Stimulated activated naive CD8-positive, alpha-beta T cell treated with anti-CD3 and anti-CD28 coated beads, Interleukin-15, Interleukin-2, amounts not matched to agents 100 U/mL and 50 U/mL, for 24 hours (primary cell): ENCODE measurements at places on chromosomes 16 and 17.

- no peak for DNase-seq
Measured at GRCh38 chr17:62714016-62714777, 86.7 kb downstream of the MRC2 start.

DNA sequence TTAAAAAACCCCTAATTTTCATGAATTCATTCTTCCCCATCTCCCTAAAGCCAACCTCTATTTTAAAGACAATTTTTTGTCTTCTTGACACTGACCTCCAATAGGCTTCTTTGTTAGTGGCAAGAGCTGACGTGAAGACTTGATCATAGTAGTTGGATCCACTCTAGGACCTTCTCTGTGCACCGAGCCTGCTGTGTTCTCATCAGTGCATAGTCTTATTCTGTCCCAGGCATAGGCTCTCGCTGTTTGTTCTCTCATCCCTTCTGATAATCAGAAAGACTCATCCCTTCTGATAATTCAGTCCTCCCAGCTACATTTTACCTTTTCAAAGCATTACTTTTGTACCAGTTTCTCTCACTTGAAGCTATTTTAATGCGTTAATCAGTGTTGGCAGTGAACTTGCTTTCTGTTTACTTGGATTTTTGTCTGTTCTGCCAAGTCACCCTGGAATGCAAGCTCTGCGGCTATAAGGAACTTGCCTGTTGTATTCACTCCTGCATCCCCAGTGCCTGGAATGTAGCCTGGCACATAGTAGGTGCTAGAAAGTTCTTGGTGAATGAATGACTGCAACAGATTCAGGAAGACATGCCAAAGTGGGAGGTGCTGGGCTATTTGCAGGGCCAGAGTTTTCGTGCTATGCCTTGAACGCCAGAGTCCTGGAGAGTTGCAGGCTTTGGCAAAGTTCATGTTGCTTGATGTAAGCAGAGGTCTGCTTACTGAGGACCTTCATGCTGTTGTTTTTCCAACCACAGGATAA, 147.6 kb upstream of the MPHOSPH6 start:
- DNase-seq: no peak

- DNase-seq: no peak
Measured at GRCh38 chr17:59676716-59677115, 30.5 kb downstream of the PTRH2 start.

- DNase-seq: no peak
Measured at GRCh38 chr17:10733666-10734065, 3.8 kb upstream of the TMEM220 start.

DNA sequence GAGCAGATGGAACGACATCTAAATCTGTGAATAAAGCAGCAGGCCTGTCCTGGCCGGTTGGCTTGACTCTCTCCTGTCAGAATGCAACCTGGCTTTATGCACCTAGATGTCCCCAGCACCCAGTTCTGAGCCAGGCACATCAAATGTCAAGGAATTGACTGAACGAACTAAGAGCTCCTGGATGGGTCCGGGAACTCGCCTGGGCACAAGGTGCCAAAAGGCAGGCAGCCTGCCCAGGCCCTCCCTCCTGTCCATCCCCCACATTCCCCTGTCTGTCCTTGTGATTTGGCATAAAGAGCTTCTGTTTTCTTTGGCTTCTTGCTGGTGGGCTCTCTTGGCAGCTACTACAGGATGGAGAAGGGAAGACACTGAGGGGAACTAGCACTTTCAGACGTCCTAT, 4.1 kb upstream of the RSAD1 start:
- DNase-seq: no peak

- DNase-seq: no peak
Measured at GRCh38 chr17:12664894-12665262, 812 bp upstream of the MYOCD start.

- peak; percentile 58 for DNase-seq
Measured at GRCh38 chr16:2475413-2476344, 752 bp downstream of the TBC1D24 start.

DNA sequence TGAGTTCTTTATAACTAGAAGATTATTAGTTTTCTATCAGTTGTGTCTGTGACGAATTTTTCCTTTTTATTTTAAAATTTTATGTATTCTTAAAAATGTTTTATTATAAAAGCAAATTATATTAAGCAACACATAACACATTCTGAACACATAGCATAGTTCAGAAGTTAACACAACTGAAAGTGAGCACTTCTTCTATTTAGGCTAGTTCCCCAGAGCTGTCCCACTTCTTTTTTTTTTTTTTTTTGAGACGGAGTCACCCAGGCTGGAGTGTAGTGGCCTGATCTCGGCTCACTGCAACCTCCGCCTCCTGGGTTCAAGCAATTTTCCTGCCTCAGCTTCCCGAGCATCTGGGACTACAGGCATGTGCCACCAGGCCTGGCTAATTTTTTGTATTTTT, 37.7 kb upstream of the ALDH3A2 start:
- DNase-seq: no peak

DNA sequence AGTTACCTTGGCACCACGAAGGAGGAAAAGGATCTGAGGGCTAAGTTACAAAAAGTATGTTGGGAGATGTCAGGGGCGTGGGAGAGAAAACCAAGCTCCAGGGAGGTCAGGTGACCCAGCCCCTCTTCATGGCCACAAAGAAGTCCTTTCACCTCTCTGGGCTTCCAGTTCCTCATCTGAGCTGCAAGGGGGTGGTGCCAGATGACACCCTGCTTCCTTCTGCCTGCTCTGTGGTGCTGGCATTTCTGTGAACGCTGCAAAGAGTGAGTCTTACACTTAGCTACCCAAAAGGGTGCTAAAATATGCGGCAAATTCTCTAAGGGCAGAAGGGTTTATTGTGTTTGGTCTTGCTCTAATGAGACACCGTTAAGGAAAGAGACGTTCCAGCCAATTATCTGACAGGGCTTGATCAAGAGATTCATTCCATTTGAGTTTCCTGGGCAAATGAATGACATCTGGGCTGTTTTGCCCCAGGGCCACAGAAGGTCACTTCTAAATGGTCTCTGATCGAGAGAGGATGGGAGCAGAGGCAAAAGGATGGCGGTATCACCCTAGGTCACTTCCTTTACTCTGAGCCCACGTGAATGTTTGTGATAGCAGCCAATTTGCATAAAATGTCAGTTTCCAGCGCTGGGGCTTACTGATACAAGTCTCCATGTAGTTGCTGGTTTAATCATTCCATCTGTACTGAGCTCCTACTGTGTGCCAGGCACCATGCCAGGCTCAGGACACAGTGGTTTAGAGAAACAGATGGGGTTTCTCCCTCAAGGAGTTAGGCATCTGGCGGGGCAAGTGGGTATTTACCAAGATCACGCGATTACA, 210.2 kb downstream of the KATNIP start:
- no peak for DNase-seq

DNA sequence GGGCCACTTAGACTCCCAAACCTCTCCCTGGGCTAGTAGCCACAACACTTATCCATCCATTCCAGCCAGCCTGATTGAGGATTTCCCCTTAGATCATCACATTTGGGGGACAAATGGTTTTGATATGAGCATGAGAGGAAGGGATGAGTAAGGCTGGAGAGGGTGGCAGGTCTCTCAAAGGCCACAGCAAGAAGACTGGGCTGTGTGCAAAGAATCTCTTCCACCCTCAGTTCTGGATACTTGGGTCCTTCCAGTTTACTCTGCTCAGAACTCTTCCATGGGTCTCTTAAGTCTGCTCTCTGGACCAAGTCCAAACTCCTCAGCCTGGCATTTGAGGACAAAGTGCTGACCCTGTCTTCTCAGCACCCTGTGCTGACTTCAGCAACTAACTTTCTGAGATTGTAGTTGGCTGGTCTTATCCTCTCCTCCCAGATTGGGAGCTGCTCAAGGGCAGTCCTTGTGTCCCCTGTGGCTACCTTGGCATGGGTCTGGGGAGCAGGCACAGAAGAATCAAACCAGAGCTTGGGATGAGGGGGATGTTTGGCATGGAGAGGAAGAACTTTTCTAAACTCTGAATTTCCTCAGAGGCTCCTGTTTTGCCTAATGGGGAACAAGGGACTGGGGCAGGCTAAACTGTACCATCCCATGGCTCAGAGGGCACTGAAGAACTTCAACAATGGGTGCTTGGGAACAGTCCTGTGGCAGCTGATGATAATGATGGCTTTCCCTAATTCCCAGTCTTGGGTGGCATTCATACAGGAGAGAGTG, 3.1 kb upstream of the NFATC3 start:
- peak; percentile 40 for DNase-seq

DNA sequence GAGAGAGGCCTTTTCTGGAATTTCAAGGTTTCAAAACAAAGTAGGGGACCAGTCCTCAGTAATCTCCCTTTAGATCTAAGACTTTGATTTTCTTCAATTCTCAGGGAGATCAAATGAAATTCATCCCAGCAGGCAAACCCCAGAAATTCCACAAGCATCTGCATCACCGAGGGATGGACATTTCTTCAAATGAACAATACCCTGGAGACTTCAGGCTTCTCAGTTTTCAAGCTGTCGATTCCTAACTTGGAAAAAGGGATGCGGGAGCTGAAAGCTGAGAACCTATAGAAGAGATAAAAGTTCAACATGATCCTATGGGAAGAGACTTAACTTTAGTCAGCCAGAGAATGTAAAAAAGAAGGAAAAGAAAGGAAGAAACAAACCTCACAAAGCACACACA, 296.9 kb upstream of the CDH5 start:
- no peak for DNase-seq

GRCh38 chr16:90023078-90023447, 3.8 kb upstream of the DBNDD1 start:
- no peak for DNase-seq

GRCh38 chr16:88430185-88430523, 22.9 kb upstream of the ZFPM1 start:
- peak; percentile 28 for DNase-seq

GRCh38 chr17:20300436-20300934, 166.9 kb downstream of the LGALS9B start:
- DNase-seq: no peak

DNA sequence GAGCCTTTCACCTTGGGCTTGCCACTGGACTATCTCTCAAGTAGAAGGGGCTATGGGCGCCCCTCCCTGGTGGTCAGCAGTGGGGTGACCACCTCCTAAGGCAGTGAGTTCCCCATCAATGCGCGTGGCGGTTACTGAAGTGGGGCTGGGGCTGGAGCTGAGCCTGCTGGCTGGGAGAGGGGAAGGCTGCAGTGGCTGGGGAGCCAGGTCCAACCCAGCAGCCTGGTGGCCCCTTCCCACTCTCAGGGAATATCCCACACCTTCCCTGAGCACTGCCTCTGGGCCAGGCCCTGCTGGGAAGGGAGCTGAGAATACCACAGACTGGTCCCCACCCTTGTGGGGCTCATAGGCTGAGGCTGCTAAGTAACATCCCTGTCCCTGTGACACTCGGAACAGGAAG, 19.8 kb upstream of the MPRIP start:
- DNase-seq: no peak

- peak; percentile 77 for DNase-seq
Measured at GRCh38 chr16:48611329-48612137, 1.6 kb upstream of the N4BP1 start.

- peak; percentile 57 for DNase-seq
Measured at GRCh38 chr17:49035470-49036269, 38.5 kb downstream of the IGF2BP1 start.

- peak; percentile 86 for DNase-seq
Measured at GRCh38 chr17:28547623-28548416, 4.6 kb downstream of the UNC119 start.

GRCh38 chr17:39794249-39794970, 56.7 kb downstream of the GRB7 start:
- DNase-seq: no peak

GRCh38 chr16:15507301-15507958, 73.0 kb downstream of the BMERB1 start:
- DNase-seq: no peak

- no peak for DNase-seq
Measured at GRCh38 chr17:43469145-43469544, 14.6 kb upstream of the DHX8 start.

DNA sequence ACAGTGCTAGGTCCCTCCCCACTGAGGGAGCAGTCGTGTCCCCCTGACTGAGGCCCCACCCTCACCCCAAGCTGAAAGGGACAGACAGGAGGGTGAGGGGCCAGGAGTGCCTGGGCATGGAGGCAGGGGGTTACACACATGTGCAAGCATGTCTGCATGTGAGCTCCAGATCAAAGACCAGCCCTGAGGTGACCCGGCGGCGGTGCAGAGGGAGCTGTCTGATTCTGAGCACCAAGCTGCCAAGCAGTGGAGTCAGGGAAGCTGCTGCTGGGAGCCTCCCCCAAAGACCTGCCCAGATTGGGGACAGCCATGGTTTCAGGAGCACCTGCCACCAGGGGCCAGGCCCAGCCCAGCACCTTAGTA, 5.5 kb downstream of the DLX3 start:
- no peak for DNase-seq

- no peak for DNase-seq
Measured at GRCh38 chr17:39212195-39212810, 12.2 kb downstream of the RPL19 start.

- DNase-seq: no peak
Measured at GRCh38 chr16:31129568-31130335, 5.8 kb downstream of the PRSS8 start.

GRCh38 chr17:6110592-6110991, 40.4 kb downstream of the WSCD1 start:
- DNase-seq: no peak

GRCh38 chr17:83081684-83082201, 2.3 kb downstream of the METRNL start:
- DNase-seq: peak; percentile 35

DNA sequence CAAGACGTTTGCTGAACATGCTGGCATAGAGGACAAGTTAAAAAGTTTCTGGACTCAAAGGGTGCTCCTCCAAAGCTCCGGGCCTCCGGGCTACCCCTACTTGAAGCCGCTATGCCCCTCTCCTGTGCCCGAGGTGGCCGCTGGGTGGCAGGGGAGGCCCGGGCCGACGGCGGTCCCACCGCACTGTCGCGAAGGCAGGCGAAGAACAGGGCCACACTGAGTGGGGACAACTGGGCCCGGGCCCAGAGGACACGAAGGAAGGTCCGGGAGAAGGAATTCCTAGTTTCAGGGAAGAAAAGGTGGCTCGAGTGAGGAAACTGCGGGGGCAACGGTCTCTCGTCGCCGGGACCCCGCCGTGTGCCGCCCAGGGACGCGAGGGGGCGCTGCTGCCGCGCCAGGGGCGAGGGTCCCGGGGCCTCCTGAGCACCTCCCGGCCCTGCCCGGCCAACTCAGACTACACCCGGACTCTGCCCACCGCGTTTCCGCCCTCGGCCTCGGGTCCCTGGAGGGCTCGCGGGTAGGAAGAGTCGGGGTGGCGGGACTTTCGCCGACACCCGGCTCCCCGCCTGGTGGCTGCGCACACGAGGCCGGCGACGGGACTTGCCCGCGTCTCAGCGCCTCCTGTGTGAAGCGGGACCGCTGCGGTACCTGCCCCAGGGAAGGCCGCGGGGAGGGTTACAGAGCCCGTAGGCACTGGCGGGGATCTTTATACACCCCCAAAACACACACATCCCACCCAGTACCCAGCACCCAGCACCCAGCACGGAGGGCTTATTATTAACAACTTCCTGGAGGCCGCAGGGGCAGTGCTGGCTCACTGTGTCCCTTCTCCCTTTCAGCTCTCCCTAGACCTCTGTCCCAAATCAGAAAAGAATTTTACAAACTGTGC, 772 bp upstream of the CHCT1 start:
- DNase-seq: peak; percentile 84

GRCh38 chr17:57987581-57988300, at the start of gene VEZF1:
VEZF1 (minus strand) TSS chr17:57988254; CDS start chr17:57988111, 143 bp downstream.
- DNase-seq: peak; percentile 82

- no peak for DNase-seq
Measured at GRCh38 chr16:57570301-57571070, 28.0 kb downstream of the ADGRG5 start.

- no peak for DNase-seq
Measured at GRCh38 chr16:78607465-78607864, 508.0 kb downstream of the WWOX start.

- peak; percentile 37 for DNase-seq
Measured at GRCh38 chr17:80596760-80597608, 52.3 kb downstream of the RPTOR start.
